ENCODE measurements at places on chromosomes 12 and 14.

DNA sequence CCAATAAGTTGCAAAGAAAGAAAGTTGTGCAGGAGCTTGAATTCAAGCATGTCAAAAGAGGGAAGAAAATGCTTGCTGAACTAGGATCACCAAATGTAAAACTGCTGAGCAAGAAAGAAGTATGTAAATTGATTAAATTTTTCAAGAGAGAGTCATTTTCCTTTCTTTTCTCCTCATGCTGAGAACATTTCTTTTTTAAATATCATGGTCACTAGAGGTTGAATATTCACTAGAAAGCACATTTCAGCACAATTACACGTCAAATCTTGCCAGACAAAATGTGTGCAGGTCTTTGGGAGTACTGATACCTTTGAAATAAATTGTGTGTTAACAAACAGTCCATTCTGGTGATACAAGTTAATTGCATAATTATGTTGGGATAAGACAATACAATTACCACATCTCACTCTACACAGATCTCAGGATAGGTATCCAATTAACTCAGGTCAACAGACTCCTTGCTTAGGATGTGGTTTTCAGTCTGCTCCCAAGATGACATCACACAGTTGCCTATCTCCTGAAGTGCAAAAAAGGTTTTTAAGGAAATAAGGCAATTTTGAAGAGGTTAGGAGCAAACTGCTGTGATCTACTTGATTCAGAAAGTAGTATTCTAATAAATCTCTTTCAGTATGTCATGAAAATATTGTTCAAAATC, 862.2 kb downstream of the RPS29 start:
- DNase-seq = no peak

DNA sequence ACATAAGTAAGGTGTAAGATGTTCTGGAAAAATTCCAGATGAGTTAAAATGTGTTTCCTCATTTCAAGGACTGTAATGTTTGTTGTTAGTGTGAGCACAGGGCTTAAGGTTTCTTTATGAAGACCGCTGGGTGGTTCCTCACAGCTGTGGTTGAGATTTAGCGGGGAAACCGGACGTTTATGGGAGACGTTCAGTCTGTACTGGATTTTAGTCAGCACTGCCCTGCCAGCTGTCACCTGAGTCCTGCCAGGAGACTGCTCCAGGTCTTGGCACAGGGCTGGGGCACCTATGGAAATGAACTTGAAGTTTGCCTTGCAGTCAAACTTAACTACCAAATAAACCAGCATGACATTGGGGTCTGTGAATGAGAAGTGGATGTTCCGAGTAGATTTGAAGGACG, 555.2 kb downstream of the DIO2 start:
- DNase-seq = no peak

DNA sequence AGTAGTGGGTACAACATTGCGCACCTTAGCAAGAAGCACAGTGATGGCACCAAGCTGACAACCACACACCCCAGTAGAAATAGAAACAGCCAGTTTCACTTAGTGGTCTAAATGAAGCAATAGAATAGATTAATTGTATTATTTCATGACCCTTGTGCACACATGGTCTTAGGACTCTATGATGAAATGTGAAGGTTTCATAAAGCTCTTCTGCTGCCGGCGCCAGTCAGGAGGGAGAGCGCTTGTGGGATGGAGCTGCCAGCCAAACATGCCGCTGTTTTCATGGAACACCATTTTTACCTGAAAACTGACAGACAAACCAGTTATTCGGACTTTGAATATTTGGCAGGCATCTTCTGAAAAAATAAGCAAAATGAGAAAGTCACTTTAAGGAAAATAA, 100.0 kb downstream of the PPP2R5C start:
- DNase-seq = no peak

GRCh38 chr14:65062096-65063075, 39.9 kb downstream of the MAX start:
- no peak for DNase-seq

GRCh38 chr14:54556535-54556934, 10.4 kb upstream of the SAMD4A start:
- no peak for DNase-seq

DNA sequence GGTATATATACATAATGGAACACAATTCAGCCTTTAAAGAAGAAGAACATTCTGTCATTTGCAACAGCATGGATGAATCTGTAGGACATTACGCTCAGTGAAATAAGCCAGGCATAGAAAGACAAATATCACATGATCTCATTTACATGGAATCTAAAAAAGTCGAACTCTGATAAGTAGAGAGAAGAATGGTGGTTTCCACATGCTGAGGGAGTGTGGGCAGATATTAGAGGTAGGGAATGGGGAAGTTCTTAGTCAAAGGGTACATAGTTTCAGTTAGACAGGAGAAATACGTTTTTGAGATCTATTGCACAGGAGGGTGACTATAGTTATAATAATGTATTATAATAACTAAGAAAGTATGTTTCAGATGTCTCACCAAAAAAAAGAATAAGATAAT, 71.4 kb downstream of the ADAMTS20 start:
- DNase-seq = no peak

DNA sequence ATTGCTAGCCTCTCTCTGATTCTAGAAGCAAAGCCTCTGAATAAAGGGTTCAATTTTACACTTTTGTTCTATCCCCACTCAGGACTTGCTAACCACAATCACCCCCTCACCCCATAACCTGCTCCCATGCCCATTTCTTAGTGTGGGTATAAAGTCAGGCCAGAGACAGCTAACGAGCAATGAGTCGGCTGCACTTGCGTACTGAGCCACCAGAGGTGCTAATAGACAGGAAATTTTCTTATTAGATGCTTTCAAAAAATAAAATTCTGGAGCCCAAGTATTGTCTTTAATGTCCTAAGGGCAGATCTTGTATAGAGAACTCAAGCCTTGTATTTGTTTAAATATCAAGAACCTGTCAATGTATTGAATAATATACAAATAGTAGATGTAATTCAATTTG, 256.9 kb downstream of the SYT1 start:
- no peak for DNase-seq

- DNase-seq = peak; percentile 92
Measured at GRCh38 chr12:85280165-85280983, at the start of gene ALX1. Gene ALX1 (plus strand): TSS chr12:85280220. CDS start chr12:85280262, 42 bp downstream.

DNA sequence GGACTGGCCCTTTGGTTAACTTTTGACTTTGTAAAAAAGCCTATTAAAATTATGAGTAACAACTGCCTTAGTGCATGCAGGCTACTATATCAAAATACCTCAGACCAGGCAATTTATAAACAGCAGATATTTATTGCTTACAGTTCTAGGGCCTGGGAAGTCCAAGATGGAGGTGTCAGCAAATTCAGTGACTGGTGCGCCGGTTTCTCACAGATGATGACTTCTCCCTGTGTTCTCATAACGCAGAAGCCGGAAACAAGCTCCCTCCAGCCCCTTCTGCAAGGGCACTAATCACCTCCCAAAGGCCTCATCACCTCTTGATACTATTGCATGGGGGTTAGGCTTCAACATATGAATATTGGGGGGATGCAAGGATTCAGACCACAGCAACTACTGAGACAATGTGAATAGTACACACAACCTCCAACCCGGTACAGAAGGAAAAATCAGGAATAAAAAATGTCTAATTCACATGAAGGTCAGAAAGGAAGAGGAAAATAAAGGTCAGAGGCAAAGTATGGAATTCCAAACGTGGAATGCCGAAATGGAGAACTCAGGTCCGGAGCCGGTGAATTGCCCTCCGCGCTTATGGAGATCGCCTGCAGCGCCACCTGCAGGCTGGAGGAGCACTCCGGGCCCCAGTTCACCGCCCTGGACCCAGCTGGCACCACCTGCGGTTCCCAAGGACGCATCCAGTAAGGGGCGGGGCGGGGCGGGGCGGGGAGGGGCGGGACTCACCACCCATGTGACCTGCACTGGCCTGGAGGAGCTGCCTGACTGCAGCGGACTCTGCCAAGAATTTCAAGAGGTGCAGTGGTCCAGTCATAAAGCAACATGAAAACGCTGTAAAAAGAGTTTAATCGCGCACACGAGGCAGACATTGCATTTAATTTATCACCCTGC, 203.4 kb downstream of the KIF26A start:
- DNase-seq = no peak

- DNase-seq = peak; percentile 46
Measured at GRCh38 chr12:109586385-109587296, 13.0 kb downstream of the MVK start.

- DNase-seq = no peak
Measured at GRCh38 chr14:53651096-53651740, 305.4 kb downstream of the BMP4 start.

- DNase-seq = no peak
Measured at GRCh38 chr12:67909091-67909531, 80.1 kb upstream of the IFNG-AS1 start.

DNA sequence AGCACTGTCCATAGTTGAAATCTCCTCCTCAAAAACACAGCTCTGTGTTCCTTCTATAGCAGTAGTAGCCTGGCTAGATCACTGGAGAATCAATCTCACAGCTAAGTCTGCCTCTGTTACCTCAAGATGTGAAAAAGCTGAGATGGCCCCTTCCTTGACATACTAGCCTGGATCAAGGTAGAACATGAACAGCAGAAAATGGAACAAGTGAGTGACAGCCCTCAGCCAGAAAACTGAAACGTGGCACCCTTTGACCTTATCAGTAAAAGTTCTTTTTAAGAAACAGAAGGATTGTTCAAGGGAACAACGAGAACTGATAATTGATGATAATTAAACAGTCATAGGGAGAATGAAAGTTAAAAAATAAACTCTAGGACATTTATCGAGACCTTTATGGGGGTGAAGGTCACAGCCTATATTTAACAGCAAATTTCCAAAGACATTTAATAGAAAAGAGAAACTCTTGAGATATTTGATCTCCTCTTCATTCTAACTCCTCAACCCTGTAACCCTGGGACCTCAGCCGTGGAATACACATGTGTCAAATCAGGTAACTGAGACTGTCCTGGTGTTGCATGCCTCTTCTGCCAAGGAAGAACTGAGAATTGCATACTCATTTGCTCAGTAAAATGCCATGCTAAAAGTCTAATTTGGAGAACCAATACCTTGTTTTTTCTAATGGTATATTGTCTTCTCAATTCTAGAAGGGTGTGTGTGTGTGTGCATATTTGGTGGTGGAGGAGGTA, 258.0 kb upstream of the ATP2B1 start:
- DNase-seq = no peak

DNA sequence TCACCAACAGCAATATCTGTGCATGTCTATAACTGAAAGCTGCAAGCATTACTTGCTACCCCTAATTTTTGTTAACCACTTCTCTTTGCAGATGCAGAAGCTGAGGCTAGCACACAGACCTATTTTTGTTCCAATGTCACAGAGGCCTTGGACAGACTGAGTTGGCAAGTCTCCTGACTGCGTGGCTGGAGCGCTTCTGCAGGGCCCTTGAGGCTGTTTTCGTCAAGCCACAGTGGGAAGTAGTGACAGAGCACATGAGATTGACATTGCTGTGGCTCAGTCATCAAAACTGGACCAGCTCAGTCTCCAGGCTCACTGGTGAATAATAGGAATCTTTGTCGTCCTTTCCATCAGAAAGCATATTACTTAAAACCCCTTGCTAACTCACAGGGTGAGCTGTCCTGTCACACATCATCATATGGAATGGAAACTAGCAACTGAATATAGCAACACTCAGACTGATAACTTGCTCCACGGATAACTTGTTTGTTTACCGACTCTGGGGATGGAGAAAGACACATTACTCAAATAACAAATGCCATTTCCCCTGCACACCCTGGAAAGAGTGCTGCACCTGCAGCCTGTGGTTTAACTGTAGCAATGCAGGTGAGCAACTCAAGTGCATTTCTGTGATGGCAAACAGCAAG, 43.6 kb upstream of the DDX11 start:
- DNase-seq = no peak

GRCh38 chr12:67671892-67672291, 23.3 kb downstream of the DYRK2 start:
- DNase-seq = no peak

All from NCI-H748 treated with DMSO at 0.1 percent for 48 hours (cell line).